ENCODE measurements at places on chromosomes 16 and 17.

- no peak for DNase-seq
Measured at GRCh38 chr16:974611-975261, 4.0 kb upstream of the LMF1 start.

DNA sequence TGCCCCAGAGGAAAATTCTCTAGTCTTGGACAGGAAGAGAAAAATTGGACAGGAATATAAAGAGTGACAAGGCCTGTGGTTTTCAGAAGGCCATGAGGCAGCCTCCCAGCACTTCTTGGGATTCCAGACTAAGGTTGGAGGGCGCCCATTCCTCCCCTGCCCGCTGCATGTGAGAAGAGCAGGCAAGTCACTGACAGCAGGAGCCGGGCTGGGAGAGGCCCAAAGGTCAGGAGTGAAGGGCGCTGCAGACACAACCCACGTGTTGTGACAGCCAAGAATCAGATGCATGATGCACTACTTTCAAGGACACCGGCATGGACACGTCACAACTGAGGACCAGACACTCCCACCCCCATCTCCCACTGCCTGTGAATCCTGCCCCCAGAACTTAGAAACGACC is 256.7 kb downstream of the CBLN1 start:
- DNase-seq, result no peak

GRCh38 chr16:31886227-31886626 is 12.6 kb downstream of the ZNF267 start:
- DNase-seq, result no peak

- DNase-seq, result no peak
Measured at GRCh38 chr16:75089486-75090202, 26.9 kb downstream of the LDHD start.

- no peak for DNase-seq
Measured at GRCh38 chr17:78954684-78955083, 25.0 kb downstream of the LGALS3BP start.

DNA sequence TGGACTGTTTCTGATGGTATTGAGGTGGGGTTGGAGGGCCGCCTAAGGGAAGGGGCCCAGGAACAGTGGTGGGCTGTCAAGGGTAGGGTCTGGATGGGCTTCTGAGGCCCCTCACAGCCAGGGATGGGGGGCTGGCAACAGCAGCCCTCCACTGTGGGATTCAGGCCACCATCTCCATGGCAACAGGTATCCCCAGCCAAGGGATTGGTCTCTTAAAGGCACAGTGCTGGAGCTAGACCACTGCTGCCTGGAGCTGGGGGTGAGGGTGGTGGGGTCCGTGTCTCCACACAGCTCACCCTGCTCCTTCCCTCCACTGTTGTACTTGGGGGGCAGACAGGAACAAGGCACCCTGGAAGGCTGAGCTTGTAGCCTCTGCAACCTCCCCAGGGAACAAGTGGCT is 41.8 kb downstream of the PSME3IP1 start:
- DNase-seq, result no peak

GRCh38 chr17:82097184-82097918 is 685 bp downstream of the FASN start:
- no peak for DNase-seq

GRCh38 chr17:49703557-49704277 is 4.0 kb downstream of the SLC35B1 start:
- DNase-seq, result no peak

GRCh38 chr17:65088621-65089360 is 32.3 kb upstream of the GNA13 start:
- DNase-seq, result no peak

DNA sequence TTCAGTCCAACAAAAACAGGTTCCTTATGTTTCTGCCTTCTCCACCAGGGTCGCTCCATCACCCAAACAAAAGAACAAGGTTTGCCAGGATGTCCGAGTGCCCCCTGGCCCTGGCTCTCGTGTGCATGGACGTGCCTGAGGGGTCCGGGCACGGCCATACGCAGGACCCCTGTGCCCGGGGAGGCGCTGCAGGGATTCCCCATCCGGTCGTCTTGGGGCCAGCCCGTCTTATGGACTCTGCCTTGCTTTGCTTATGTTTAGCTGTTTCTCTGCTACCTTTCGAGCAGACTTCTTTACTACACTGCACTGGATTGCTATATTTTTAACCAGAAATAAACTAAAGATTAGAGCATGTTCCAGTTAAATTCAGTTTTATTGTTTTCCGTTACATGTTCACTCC is 68.0 kb downstream of the KLHDC4 start:
- DNase-seq, result no peak

DNA sequence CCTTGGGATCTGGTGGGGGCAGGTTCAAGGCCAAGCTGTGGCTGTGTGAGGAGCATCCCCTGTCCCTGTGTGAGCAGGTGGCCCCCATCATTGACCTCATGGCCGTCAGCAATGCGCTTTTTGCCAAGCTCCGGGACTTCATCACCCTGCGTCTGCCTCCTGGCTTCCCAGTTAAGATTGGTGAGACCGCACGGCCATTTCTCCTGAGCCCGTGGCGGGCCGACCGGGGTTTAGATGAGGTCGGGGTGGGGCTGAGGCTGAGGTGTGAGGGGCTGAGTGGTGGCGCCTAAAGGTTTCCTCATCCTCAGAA is 10.7 kb downstream of the CORO6 start:
- DNase-seq, result no peak

DNA sequence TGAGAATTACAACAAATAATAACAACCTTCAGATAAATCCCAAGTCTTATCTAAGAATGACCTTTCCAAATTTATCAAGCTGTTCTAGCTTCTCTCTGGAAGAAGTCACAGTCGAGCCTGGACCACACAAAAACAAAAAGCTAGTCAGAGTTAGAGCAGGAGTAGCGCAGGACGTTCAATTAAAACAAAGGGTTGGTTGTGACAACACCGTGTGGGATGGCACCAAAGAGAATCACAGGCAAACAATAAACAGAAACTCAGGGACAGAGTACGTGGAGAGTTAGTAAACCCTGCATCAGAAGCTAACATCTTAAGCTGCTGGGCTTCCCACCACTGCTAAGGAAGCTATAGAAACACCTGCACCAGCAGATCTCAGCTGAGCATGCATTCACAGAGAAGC is 23.8 kb downstream of the ARHGAP17 start:
- no peak for DNase-seq

DNA sequence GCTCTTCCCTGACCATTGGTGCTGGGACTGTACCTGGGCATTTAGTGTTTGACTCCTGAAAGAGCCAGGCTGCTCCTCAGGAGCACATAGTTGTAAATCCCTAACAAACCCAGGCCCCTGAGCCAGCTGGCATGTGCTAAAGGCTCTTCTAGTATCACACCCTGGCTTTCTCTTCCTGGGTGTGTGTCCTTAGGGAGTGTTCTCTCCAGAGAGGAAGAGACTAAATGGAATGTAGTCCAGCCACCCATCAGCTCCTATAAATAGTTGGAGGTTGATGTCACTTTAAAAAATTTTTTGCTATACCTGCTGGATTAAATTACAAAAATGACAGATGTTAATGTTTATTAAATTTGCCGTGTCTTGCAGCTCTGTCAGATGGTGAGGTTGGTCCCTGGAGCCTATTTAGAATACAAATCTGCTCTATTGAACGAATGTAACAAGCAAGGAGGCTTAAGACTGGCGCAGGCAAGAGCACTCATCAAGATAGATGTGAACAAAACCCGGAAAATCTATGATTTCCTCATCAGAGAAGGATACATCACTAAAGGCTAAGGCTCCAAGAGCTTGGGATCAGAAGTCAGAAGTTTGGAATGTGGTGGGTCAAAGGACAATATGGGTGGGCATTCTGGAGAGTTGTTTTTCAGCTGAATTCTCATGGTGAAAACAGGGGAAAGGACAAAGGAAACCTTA is 13.1 kb upstream of the DUSP14 start:
- DNase-seq, result no peak

DNA sequence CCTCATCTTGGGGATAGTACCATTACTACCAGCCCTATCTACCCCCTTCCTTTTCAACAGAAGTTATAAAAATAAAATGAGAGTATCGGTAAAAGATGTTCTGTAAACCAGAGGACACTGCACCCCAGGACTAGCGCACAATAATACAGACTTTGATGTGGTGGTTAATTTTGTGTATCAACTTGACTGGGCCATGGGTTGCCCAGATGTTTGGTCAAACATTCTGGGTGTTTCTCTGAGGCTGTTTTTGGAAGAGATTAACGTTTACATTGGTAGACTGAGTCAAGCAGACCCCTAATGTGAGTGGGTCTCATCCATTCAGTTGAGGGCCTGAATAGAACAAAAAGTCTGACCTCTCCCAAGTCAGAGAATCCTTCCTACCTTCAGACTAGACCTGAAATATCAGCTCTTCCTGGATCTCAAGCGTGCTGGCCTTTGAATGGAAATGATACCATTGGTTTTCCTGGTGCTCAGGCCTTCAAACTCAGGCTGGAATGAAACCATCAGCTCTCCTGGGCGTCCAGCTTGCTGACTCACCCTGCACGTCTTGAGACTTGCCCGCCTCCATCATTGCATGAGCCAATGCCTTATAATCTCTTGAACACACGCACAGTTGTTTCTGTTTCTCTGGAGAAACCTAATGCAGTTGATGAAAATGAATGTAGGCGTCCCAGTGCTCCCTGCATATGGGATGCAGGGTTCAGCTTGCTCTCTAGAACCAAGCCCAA is 10.1 kb downstream of the MRM1 start:
- no peak for DNase-seq

- no peak for DNase-seq
Measured at GRCh38 chr17:73753751-73754496, 109.7 kb upstream of the SDK2 start.

GRCh38 chr16:977896-978295 is 3.7 kb upstream of the SOX8 start:
- DNase-seq, result no peak

GRCh38 chr16:10728003-10728887 is 15.4 kb upstream of the NUBP1 start:
- DNase-seq, result no peak
